GM12892 (cell line): ENCODE measurements at places on chromosomes 11 and 22.

DNA sequence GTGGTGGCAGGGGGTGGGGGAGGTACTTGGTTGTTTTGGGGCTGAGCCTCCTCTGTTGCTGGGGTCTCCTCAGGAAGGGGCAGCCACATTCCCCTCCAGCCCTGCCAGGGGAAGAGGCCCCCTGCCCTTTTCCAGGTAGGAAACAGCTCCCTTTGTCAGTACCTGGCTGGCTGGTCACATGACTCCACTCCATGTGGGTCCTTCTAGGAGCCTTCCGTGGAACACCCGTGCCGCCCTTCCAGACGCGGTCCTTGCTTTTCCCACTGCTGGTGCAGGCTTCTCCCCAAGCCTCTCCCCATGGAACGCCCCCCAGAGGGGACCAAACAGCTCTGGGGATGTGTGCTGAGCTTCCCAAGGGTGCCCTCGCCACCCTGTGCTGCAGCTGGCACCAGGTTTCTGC lies 19.9 kb downstream of the IFT27 start:
- DNase-seq, result no peak

DNA sequence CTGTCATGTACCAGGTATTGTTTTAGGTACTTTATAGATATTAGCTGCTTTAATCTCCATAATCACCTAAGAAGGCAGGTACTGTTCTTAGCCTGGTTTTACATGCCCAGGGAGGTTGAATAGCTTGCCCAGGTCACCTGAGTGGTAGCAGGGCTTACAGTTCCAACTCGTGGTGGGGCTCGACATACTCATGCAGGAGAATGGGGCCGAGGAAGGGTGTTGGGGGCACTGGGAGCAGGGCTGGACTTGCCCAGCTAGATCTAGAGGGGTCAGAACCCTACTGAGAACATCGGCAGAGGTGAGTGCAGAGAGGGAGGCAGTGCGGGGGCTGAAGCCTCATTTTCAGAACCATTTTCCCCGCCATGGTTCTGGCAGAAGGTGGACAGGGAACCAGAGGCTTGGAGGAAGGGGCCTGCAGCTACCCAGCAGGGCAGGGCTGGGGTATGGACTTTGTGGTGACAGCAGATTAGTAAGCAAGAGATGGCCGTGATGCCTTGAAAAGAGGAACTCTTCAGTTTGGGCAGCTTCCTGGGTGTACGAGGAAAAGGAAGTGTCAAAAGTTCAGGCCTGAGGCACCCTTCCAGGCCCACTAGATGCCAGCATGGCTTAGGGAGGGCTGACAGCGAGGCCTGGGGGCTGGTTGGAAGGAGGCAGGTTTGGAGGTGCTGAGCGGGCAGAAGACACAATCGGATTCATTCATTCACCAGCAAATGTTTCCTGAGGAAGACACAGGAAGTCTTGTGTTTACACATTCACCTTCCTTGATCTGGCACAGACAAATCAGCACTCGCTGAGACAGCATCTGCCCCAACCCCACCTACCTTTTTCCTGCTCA lies 54.7 kb upstream of the LYVE1 start:
- no peak for DNase-seq

GRCh38 chr11:76729214-76729613 lies 53.9 kb upstream of the TSKU start:
- DNase-seq, result no peak

DNA sequence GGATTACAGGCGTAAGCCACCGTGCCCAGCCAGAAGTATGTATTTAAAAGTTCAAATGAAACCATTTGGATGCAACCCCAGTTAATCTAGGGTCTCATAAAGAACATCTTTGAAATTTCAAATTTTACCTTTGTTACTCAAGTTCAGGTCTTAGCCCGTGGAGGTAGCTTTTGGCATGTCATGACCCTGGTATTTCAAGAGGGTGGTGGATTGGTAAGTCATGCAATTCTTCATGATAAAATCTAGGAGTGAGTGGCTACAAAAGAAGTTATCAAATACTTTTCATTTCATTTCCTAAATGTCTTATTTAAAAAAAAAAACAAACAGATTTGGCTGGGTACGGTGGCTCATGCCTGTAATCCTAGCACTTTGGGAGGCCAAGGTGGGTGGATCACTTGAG lies 80.6 kb downstream of the ABTB2 start:
- DNase-seq, result no peak

DNA sequence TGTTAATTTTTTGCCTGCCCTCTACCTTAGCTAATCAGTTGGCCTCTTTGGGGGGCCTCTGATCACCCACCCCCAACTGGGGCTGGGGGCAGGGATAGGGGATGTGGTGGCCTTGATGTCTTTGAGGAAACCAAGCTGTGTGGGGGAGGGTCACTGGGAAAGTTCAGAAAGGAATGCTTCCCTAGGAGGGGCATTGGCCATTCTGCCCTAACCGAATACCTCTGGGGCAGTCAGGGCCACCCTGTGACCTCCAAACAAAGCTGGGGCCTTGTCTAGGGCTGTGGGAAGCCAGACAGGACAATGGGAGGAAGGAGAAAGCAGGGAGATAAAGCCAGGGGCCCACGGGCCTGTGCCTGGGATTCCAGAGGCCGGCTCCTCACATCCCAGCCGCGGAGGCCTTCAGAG lies 97.5 kb downstream of the TSPAN18 start:
- no peak for DNase-seq

GRCh38 chr11:78841456-78842060 lies 266.9 kb upstream of the NARS2 start:
- DNase-seq, result no peak

GRCh38 chr11:111978028-111978771 lies 41.1 kb downstream of the DIXDC1 start:
- no peak for DNase-seq

- DNase-seq, result no peak
These were observed 38.5 kb downstream of the LRP5 start for GRCh38 chr11:68350759-68351449.

- DNase-seq, result no peak
These were observed 77.6 kb upstream of the IGLL5 start for GRCh38 chr22:22810018-22810427.

DNA sequence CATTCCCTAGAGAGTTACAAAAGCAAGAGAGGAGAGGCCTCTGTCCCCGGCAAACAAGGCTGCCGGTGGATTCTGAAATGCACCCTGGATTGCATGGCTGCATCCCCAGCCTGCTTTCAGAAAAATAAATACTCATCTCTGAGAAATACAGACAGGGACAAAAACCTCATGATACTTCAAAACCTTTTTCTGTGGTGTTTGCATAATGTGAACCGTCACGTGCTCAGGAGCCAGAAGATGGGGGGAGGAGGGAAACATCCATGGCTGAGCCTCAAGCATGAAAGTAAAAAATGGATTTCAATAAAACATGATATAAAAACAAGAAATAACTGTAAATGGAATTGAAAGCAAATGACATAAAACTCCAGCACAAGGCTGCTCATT lies 198.5 kb upstream of the NCAM1 start:
- no peak for DNase-seq

GRCh38 chr22:22681221-22681739 lies 36.9 kb downstream of the GGTLC2 start:
- DNase-seq, result no peak

DNA sequence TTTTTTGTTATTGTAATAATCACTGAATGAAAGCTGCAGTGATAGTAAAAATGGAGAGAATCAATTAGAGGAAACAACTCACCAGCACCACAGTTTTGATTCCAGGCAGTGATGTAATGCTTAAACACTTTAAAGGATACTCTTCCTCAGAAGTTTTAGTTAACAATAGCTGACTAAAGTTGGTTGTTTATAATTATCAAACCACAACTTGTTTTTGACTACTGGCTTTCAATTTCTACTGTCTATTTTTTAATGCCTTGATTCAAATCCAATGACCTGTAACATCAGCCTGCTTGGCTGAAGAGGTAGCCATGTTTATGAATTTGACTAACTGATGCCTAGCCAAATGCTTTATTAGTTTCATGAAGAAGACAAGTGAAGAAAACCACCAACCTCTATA lies 18.2 kb upstream of the CASP12 start:
- DNase-seq, result no peak

DNA sequence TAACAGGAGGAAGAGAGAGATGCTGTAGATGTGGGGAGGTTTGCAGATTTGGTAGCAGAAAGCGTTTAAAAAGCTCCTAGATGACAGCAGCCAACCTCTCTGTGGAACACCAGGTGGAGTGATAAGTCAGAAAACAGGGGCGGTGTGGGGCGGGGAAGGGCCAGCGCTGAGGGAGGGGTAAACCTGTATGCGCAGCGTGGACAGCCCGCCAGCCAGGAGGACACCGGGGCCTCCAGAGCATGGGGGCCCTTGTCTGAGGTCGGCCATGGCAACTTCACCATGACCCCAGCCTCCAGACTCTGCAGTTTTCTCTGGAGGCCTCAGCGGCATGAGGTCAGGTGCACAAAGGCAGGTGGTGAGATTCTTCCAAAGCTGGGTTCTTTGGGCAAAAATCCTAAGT lies 423.7 kb downstream of the BRD1 start:
- DNase-seq, result no peak

- no peak for DNase-seq
These were observed 172.9 kb upstream of the MPPED2 start for GRCh38 chr11:30758946-30759504.

- no peak for DNase-seq
These were observed 154.0 kb upstream of the TENM4 start for GRCh38 chr11:79594834-79595233.

DNA sequence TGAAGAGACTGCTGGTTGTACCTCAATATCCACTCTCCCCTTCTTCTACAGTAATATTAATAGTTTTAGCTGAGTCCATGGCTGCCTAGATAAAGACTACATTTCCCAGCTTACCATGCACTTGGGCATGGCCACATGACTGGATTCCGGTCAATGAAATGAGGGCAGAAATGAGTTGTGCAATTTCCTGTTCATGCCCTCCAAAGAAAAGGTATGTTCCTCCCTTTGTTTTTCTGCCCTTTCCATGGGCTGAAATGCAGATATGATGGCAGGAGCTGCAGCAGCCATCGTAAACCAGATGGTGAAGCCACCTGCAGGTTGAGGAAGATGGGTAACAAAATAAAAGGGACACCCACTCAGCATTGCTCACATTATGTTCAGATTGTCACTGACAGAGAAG lies 15.3 kb upstream of the ELFN2 start:
- DNase-seq, result no peak
